PC-3 (cell line): ENCODE measurements at places on chromosomes 7 and 10.

- DNase-seq: no peak
These were observed 9.6 kb downstream of the FLNC start for GRCh38 chr7:128839751-128840177.

GRCh38 chr10:132098539-132099388, 33.0 kb downstream of the JAKMIP3 start:
- DNase-seq: no peak

DNA sequence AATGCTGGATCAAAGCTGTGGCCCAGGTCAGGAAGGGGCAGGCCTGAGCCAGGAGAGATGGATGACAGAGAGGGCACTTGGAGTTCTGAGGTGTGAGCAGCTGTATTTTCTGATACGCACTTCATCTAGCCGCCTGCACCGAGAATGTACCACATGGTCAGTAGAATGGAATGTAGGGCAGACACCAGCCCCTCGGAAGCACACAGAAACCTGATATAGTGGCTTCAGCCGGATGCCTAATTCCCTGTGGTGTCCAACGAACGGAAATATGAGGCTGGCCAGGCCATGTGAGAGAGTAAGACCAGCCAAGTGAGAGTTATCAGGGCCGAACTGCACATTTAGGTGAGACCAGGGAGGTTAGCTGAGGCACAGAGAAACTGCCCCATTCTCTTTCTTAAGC, 46.7 kb upstream of the PLCE1 start:
- DNase-seq: peak; percentile 16

GRCh38 chr10:13831711-13832141, 245.0 kb downstream of the PRPF18 start:
- DNase-seq: no peak

DNA sequence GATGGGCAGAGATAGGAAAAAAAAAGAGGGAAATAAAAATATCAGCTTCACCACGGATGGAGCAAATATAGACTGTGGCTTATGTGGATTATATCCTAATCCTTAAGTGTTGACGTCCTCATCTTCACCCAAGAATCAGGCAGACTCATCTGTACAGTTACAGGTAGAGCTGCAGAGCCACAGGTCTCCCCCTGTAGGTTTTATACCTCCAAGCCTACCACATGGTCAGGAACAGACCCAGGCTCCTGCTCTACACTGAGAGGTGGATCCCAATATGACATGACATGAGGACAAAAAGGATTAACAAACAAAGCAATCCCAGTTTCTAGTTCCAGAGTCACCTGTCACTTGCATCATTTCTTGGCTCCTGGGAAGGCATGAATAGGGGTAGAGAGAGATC, 400.8 kb downstream of the SEMA3D start:
- no peak for DNase-seq

DNA sequence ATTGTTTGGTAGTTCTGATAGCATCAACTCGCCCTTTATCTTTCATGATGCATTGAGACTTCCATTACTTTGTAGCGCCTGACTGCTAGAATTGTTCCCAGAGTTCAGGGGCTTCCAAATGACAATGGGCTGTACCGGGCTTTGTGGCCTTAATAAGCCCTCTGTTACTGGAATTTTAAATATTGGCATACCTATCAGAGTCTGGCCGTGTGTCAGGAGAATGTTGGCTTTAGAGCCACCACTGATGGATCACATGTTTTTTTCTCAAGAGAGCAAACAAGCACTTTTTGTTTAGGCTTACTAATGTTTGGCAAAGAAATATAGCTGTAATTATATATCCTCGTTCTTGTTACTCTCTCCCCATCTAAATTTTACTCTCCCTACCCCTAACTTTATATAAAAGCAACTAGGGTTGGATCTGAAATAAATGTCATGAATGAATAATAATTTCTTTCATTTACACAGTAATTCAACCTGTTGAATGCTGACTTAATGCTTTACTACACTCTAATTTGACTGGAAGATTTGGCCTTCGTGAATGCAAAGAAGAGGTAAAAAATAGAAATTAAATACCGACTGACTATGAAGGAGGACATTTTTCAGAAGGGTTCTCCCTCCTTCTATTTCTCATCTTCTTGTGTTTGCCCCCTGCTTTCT, 396.7 kb downstream of the AUTS2 start:
- DNase-seq: no peak

DNA sequence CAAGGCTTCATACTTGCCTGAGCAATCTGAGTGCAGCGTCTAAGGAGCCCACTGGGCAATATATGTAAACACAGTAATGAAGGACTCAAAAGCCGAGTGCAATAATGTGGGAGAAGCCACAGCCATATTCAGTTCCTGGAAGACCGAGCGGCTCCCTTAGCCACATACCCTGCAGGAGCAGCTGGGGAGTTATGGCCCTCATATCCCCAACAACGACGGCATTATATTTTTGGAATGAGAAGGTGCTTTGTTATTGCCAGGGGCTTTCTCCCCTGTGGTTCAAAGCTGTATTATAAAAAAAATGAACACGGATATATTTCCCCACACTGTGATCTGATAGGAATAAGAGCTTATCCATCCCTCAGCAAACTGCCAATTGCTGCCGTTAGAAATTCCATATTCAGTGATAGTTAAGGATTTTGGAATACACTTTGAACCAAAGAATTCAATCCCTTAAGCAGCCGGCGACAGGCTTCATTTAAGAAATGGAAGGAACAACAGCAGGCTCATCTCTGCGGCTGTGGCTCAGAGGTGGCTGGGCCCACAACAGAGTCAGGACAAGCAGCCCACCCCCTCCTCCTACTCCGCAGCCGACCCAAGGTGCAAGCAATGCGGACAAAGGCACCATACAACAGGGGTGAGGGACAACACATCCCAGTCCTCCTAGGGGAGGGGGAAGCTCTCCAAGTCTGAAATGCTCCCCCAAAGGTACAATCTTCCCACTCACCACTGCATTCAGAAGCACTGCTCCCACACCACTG, 77.2 kb downstream of the TNS3 start:
- no peak for DNase-seq
